ENCODE measurements at places on chromosomes 11 and 22. TPM values are rescaled to one million over a fixed set of nuclear protein-coding genes. Genes with fewer than 3 reads are reported as not detected.

MMP11 gene
- total RNA-seq: 0.23 TPM

DKK3 gene
- not detected for total RNA-seq

TSSK2 gene
- total RNA-seq: not detected

TRIM22 gene
- 228 TPM for total RNA-seq

TMEM86A gene
- total RNA-seq: 0.16 TPM

PTH gene
- not detected for total RNA-seq

FREY1 gene
- total RNA-seq: 0.64 TPM

SYT13 gene
- total RNA-seq: not detected

HBD gene
- 1.6 TPM for total RNA-seq

SPDYC gene
- not detected for total RNA-seq

ZNF280A gene
- not detected for total RNA-seq

VSIG2 gene
- not detected for total RNA-seq

OR2AT4 gene
- total RNA-seq: not detected

PGA5 gene
- not detected for total RNA-seq

MMP13 gene
- not detected for total RNA-seq

HTR3B gene
- not detected for total RNA-seq

ISX gene
- not detected for total RNA-seq

PANX2 gene
- total RNA-seq: 2.5 TPM

SPI1 gene
- total RNA-seq: 0.20 TPM

TREH gene
- not detected for total RNA-seq

KDM4D gene
- 2.0 TPM for total RNA-seq

ZNF215 gene
- 1.5 TPM for total RNA-seq

IGHMBP2 gene
- total RNA-seq: 21.2 TPM

TPBGL gene
- 0.07 TPM for total RNA-seq

CTTN gene
- 45.1 TPM for total RNA-seq

CYP2D6 gene
- 4.8 TPM for total RNA-seq

OR56A3 gene
- not detected for total RNA-seq

FLRT1 gene
- not detected for total RNA-seq

ARSA gene
- 24.7 TPM for total RNA-seq

NCR3LG1 gene
- 0.54 TPM for total RNA-seq

RTN4RL2 gene
- total RNA-seq: not detected

PUS3 gene
- 32.2 TPM for total RNA-seq

PHF21B gene
- total RNA-seq: not detected

TEAD1 gene
- total RNA-seq: 0.14 TPM

OR52I2 gene
- not detected for total RNA-seq

C11orf97 gene
- total RNA-seq: not detected

OR6T1 gene
- not detected for total RNA-seq

ATG16L2 gene
- total RNA-seq: 64.2 TPM

SOX6 gene
- total RNA-seq: not detected

PIH1D2 gene
- total RNA-seq: 1.2 TPM

PRG3 gene
- total RNA-seq: not detected

PKP3 gene
- 0.12 TPM for total RNA-seq

TBX10 gene
- total RNA-seq: not detected

GRM5 gene
- total RNA-seq: not detected

APOA4 gene
- total RNA-seq: not detected

CHRM1 gene
- not detected for total RNA-seq
